ENCODE measurements at places on chromosomes 5 and 9.

DNA sequence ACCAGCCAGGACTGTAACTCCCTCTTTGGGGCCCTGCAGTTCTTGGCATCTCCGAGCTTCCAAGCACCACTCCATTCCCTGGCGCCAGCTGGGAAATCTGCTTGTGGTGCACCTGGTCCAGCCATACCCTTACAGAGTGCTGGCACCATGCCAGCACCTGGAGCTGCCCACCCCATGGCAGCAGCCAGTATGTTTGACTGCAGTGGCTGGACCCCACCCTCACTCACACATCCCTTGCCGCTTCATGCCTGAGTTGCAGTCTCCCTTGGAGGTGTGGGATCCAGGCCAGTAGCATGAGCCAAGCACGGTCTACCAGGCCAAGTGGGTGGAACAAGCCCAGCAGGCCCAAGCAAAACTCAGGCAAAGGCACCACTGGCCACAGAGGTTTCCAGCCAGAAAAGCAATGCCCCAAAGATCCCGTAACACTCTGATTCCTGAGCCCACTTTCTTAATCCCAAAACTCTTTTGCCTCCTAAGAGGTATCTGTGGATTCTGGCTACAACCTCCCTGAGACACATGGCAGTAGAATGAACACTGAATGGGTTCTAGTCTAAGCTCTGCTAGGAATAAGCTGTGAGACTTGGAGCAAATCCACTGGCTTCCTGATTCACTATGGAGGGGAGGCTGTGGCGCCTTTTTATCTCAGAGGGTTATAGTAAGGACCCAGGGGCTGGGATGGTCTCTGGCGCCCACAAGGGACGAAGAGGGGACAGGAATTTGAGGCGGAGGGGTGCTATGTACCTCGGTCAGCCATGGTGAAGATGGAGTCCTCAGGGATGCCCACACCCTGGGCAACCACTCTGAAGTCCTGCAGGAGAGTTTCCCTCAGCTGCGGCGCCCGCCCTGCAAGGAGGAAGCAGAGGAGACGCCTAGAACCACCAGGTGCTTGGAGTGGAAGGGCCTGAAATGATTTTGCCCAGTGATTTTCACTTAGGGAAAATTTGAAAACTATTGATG lies 5.6 kb downstream of the AMBP start:
- no peak for DNase-seq

GRCh38 chr9:88218726-88219125 lies 80.5 kb upstream of the SPATA31C2 start:
- no peak for DNase-seq

DNA sequence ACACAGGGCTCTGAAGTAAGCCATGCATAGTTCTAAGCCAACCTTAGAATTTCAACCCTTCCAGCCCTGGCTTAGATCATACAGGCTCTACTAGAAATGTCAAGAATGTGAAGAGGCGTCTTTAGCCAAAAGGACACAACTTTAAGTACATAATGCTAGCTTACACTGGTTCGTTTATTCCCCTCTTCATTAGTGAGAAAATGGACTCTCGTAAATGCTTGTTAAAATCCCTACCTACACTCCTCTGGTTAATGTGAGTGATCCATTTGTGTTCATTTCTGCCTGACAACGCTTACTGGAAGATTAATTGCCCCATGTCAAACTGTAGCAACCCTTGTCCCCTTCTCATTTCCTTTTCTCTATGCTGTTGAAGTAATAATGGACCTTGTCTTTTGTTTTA lies 149.3 kb upstream of the POU5F2 start:
- peak; percentile 51 for DNase-seq

DNA sequence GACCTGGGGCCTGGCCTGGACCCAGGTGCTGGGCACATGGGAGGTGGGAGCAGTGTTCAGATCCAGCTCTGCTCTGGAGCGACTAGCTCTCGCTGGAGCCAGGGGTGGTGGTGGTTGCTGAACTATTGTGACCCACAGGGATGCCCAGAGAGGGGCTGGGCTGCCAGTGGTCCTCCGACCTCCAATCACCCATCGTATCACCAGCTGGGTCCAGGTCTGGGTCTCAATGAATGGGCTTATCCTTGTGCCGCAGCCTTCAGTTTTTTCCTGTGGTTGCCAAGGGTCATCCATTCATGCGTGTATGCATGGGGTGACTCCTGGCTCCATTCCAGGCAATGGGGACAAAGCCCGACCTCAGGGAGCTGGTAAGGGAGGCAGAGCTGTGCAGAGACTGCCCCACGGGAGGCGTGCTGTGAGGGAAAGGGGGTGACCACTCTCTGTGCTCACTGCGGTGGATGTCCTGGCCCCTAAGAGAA lies 68.6 kb upstream of the RNF130 start:
- no peak for DNase-seq

GRCh38 chr9:19785230-19785629 lies 3.6 kb downstream of the SLC24A2 start:
- no peak for DNase-seq

GRCh38 chr5:148785223-148785622 lies 41.2 kb upstream of the ADRB2 start:
- DNase-seq = no peak

DNA sequence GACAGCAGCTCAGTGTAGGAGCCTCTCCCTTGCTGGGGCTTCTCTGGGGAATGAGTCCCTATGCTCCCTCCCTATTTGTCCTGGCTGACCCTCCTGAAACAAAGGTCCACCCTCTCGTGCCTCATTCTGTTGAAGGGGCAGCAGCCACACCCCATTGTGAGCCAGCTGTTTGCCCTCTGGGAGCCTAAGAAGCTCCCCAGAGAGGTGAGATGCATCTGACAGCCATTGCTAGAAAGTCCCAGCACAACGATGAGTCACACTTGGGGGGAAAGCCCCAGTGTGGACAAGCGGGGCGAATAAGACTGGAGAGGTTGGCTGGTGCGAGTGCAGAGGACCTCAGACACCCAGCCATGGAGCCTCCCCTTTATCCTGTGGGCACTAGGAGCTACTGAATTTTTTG lies 101.4 kb downstream of the PPARGC1B start:
- no peak for DNase-seq

- no peak for DNase-seq
These were observed 37.8 kb downstream of the BHMT start for GRCh38 chr5:79149433-79149832.

DNA sequence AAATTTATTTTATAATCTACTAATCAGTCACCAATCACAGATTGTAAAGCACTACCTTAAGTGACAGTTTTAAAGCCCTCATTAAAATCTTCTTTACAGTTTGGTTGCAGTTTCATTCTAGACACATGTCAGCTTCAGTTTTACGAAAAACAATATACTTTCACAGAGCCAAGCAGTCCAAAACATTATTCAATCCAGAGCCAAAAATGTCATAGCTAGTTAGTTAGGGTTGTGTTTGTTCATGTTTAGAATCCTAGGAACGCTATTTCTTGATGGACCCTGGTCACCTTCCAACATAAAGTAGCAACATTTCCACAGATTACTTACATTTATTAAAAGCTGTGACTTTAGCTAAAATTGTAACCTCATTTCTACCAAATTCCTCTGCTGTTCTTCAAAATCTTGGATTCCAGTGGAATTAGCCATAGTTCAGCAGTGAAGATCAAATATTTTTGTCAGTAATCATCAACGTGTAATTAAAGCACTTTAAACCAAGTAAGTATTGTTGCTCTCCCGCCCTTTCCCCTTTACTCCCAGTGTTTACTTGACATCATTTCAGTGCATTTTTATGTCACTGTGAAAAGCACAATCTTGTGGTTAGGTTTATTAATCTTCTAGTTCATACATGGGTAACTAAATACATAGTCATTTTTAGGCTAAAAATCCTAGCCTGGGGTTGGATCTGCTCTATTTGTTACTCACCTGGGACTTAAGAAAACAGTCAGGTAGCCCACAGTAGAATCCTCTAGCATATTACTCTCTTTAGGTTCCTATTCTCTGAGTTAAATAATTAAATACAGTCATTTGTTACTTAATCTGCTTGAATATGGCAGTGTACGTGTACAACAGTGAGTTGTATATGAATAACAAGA lies 74.3 kb downstream of the NIPBL start:
- DNase-seq = no peak

GRCh38 chr5:113807427-113807991 lies 294.0 kb downstream of the YTHDC2 start:
- peak; percentile 67 for DNase-seq

DNA sequence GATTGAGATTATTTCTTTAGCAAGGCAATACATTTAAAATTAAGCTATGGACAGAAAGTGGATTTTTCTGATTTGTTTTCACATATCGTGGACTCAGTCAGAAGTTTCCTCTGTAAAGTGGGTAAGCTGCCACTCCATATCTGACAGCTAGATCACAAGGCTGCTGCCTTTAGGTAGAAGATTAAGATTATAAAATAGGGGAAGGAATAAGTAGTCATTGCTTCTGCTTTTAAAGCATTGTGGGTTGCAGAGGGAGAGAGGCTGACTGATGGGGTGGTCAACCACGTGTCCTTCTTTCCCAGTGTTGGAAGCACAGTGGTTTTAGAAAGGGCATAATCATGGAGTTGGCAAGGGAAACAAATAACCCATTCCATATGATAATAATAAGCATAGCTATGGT lies 74.3 kb upstream of the MOCS2 start:
- DNase-seq = no peak

GRCh38 chr5:54624805-54625568 lies 107.4 kb downstream of the SNX18 start:
- DNase-seq = no peak

DNA sequence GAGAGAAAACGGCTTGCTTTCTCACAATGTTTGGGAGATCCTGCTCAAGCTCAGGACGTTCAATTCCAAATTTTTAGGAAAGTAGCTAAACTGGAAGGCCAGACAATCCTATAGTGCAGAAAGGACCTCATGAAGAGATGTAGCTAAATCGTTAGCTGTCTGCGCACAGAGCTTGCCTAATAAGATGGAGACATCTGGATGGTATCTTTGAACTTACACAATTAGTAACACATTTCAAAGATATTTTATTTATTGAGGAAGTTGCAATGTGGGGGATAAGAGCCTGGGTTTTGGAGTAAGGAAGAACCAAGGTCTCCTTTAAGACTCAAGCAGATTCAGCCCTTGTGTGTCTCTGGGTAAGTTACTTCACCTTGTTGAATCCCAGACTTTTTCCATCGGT lies 28.6 kb upstream of the RAB14 start:
- DNase-seq = no peak

GRCh38 chr9:87286506-87286905 lies 211.2 kb upstream of the DAPK1 start:
- no peak for DNase-seq

DNA sequence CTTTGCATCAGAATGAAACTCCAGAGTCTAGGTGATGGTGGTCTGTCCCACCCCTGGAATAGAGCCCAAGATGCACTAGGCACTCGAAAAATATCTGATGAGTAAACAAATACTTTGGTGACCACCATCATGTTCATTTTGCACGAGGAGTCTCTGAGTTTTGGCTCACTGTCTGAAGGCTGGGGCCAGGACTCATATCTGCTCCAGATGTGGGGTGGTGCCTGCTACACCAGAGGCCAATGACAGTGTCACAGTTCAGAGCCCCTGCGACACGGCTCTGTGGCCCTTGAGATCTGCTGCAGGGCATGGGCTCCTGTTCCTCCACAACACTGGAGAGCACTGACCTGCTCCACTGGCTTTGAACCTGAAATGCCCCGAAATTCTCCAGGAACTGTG lies 164.6 kb downstream of the ROR2 start:
- DNase-seq = no peak

GRCh38 chr5:5658226-5658625 lies 235.7 kb downstream of the ICE1 start:
- no peak for DNase-seq

DNA sequence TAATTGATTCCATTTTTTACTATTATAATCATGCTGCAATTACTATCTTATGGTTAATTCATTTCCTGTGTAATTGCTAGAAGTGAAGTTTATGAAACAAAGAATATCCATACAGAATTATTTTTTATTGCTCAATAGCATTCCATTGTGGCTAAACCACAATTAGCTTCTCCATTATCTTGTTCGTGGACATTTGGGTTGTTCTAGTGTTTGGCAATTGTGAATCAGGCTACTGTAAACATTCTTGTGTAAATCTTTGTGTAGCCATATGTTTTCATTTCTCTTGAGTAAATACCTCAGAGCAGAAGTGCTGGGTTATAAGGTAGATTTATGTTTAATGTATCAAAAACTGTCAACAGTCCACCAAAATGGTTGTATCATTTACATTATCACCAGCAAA lies 341.1 kb downstream of the MAT2B start:
- DNase-seq = no peak

- DNase-seq = no peak
These were observed 346.1 kb upstream of the PTGER4 start for GRCh38 chr5:40333459-40334241.

GRCh38 chr9:126125577-126125976 lies 201.1 kb upstream of the MVB12B start:
- DNase-seq = no peak

DNA sequence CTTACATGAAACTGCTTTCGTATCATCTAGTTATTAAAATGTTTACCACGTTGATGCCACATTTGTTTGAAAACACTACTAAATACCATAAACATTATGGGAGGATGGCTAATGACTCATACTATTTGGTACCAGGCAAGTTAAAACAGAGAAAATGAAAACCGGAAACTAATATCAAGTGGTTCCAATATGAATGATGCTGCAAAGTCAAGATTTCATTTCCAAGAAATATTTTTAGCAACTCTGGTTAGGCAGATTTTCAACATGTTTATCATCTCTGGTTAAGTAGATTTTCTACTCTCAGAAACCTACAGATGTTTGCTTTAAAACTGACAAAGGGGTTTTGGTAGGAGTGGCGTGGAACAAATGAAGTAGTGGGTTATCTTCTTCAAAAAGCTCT lies 4.9 kb upstream of the F2R start:
- DNase-seq = no peak

GRCh38 chr9:71286146-71286545 lies 164.7 kb upstream of the TRPM3 start:
- no peak for DNase-seq

DNA sequence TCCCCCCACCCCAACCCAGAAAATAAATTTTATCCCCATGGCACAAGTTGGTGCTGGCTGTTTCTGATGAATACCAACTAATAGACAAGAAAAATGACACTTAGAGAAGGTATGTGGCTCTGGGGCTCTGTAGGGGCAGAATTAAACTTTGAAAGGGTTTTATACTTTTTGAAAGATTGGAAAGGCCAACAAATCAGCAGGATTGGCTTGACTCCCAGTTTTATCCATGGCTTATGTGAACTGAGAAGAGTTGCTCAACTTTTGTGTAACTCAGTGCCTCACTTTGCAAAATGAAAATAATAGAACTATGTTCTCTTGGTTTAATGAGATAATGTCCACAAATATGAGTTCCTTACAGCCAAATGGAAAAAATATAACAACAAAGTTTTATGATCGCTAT lies 288.9 kb upstream of the KIF2A start:
- DNase-seq = no peak

GRCh38 chr9:120402741-120403542 lies 177.0 kb downstream of the CDK5RAP2 start:
- DNase-seq = no peak

GRCh38 chr5:149228618-149229297 lies 42.9 kb upstream of the AFAP1L1 start:
- DNase-seq = no peak

GRCh38 chr9:4099976-4100735 lies 199.7 kb downstream of the GLIS3 start:
- no peak for DNase-seq
